ENCODE measurements at places on chromosomes 6 and 20.

GRCh38 chr6:499617-500016, 108.1 kb downstream of the IRF4 start:
- no peak for DNase-seq

- no peak for DNase-seq
Observed at GRCh38 chr6:126117251-126117650, 130.9 kb downstream of the TRMT11 start.

DNA sequence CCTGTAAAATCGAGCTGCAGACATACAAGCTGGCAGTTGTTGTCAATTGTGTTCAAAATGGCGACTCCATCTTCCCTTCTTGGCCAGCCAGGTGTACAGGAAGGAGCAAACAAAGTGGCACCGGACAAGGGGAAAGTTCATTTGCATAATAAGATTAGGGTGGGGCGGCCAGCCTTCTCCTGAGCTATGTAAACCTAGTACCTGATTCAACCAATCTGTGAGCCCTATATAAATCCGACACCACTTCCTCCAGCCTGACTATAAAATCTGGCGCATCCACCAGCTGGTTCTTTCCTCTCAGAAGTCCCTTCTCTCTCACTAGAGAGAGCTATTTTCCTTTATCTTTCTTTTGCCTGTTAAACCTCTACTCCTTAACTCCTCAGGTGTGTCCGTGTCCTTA, 8.1 kb upstream of the HBS1L start:
- no peak for DNase-seq

GRCh38 chr6:68410021-68410420, 225.1 kb upstream of the ADGRB3 start:
- DNase-seq: no peak

- no peak for DNase-seq
Observed at GRCh38 chr20:53946106-53946505, 124.3 kb downstream of the BCAS1 start.

- no peak for DNase-seq
Observed at GRCh38 chr6:96014846-96015517, 792 bp upstream of the FUT9 start.

- peak; percentile 79 for DNase-seq
Observed at GRCh38 chr20:47610247-47610944, 108.7 kb downstream of the NCOA3 start.

DNA sequence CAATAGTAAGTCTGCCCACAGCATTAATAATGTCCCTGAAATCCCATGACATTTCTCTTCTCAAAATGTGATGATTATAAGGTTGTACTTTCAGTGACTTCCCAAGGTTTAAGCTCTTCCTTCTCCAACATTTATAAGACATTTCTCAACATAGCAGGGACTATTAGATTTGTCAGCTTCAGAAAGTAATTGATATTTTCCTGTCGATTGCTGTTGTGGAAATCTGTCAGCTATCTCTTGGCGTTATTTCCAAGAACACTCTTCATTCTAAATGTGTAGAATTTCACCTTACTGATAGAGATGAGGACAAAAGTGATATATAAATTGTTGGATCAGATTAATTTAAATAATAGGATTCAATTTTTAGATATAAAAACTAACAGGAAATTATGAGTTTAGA, 149.7 kb upstream of the IMPG1 start:
- DNase-seq: no peak

- DNase-seq: no peak
Observed at GRCh38 chr20:23092861-23093495, 6.9 kb upstream of the CD93 start.

- no peak for DNase-seq
Observed at GRCh38 chr6:166610069-166610468, 17.0 kb downstream of the RPS6KA2 start.

- no peak for DNase-seq
Observed at GRCh38 chr20:57837208-57838035, 127.6 kb upstream of the PMEPA1 start.

DNA sequence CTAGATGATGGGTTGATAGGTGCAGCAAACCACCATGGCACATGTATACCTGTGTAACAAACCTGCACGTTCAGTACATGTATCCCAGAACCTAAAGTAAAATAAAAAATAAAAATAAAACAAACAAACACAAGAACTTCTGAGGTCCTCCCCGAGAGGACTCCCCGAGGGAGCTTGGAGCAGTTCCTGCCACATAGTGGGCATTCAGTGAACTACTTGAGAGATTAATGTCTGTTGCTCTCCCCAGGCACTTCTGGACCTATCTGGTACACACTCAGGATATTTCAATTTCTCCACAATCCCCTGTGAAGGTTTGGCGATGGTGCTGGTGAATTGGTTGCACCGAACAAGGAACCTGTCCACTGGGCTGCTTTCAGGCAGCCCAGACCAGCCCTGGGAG, 311.2 kb downstream of the ESR1 start:
- DNase-seq: no peak

GRCh38 chr6:35508027-35508426, 4.7 kb downstream of the TULP1 start:
- no peak for DNase-seq

DNA sequence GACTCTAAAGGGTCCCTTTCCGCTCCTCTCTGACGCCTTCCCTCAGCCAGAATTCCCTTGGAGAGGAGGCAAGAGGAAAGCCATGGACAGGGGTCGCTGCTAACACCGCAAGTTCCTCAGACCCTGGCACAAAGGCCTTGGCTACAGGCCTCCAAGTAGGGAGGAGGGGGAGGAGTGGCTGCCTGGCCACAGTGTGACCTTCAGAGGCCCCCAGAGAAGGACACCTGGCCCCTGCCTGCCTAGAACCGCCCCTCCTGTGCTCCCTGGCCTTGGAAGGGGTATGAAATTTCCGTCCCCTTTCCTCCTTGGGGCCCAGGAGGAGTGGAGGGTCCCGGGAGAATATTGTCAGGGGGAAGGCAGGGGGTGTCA, 2.7 kb downstream of the VEGFA start:
- DNase-seq: no peak

DNA sequence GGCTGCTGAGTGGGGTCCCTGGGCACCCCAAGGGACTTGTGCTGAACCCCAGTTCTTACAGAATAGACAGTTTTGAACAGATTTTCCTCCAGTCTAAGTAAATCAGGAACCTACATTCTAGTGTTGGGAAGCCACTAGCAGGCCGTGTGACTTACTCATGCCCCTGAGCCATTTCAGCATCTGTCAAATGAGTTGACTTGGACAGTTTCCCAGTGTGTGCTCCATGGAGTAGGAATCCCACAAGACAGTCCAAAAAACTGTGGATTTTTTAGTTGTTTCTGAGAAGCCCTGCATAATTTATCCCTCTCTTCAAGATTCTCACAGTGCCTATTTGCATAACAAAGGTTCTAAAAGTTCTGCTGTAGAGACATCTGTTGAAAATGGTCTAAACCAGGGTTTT, 2.1 kb downstream of the GABRR2 start:
- no peak for DNase-seq

- peak; percentile 70 for DNase-seq
Observed at GRCh38 chr6:33430991-33431879, 11.4 kb downstream of the SYNGAP1 start.

GRCh38 chr20:1338096-1338495, 9.2 kb upstream of the SDCBP2 start:
- DNase-seq: no peak

DNA sequence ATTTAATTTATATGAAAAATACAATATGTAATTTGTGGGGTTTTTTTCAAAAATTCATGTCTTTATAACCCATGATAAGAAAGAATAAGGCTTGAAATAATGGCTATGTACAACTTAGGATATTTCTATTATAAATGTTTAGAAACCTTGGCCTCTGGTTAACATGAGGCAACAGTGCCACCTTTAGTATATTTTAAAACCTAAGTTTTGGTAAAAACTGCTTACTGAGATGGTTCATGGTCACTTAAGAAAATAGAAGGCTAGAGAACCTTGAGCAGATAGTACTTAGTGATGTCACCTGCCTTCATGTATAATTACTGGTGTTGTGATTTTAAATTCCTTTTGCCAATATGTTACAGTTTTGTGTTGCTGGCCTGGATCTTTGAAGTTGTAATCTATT, 176.4 kb downstream of the ADGB start:
- no peak for DNase-seq

DNA sequence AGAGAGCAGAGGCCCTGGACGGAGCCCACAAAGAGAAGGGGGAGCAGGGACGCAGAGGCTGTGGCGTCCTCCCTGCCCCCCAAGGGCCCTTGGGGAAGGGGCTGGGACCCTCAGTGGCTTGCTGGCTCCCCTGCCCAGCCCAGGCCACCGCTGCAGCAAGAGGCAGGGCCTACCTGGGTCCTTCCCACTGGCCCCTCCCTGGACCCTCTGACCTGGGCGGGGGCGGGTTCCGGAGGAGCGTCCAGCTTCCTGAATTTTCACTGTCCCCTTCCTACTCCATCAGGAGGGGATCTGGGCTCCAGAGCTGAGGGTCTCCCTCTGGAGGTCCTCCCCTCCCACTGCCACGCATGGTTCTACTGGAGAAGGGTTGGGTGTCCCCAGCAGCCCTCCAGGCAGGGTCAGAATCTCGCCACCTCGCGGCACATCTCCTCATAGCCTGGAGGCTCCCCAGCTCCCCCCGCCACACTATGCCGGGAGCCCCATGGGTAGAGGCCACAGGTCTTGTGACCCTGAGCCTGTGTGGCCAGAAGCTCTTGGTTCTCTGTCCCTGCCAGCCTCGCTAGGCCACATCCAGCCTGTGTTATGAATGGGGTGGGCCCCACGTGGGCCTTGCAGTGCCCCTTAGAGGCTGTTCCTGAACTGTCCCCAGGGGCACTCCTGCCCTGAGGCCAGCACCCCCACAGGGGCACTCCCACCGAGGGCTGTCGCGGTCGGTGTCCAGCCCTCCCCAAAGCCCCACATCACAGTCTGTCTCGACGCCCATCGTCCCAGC, 1.0 kb upstream of the SOX18 start:
- no peak for DNase-seq

GRCh38 chr6:24574809-24575208, 71.2 kb downstream of the KIAA0319 start:
- no peak for DNase-seq

DNA sequence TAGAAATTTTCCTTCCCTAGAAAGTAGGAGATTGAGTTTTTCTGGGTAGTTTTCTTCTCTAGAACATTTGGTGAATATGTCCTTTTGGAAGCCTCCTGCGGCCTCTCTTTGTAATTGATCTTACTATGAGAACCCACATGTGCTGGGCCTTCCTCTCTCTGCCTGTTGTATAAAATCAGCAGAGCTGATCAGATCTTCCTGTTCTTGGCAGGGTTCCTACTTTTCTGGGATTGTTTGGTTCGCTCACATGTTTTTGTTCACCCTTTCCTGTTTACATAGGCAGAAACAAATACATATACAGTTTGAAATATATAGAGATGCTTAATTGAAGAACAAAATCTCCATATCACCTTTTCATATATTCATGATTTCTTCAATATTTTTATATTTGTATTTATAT, 57.8 kb downstream of the IL22RA2 start:
- no peak for DNase-seq

DNA sequence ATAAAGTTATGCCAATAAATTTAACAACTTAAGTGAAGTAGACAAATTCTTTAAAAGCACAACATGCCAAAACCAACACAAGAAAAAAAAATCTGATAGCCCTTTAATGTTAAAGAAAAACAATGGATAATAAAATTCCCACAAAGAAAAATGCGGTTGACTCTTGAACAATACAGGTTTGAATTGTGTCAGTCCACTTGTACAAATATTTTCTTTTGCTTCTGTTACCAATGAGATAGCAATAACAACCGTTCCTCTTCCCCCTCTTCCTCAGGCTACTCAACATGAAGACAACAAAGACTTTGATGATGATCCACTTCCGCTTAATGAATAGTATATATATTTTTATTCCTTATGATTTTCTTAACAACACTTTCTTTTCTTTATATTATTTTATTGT, 283.9 kb upstream of the MAN1A1 start:
- DNase-seq: no peak

- no peak for DNase-seq
Observed at GRCh38 chr20:17768271-17768670, 68.5 kb downstream of the BANF2 start.

DNA sequence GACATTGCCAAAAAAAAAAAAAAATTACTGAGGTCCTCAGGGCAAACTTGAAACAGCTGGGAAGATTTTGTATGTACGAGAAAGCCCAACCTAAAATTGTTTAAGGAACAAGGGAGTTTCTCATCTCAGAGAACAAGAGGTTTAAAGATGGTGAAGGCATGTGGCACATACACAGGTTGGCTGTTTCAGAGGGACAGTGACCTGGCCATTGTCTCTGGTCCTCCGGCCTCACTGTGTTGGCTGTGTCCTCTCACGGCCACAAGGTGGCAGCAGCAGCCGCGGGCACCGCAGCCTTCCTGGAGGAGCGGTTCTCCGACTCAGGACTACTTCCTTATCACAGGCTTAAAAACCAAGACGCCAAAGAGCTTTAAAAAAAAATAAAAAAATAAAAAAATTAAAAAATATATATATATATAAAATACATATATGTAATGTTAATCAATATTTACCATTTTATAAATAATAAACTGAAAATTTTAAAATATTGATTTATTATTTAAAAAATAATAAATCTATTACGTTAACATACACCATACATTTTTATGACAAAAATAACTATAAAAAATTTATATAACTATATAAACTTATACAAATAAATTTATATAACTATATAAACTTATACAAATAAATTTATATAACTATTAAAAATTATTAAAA, 52.8 kb downstream of the GTF2H5 start:
- peak; percentile 68 for DNase-seq

GRCh38 chr6:111266276-111266675, 179.0 kb downstream of the SLC16A10 start:
- DNase-seq: no peak

DNA sequence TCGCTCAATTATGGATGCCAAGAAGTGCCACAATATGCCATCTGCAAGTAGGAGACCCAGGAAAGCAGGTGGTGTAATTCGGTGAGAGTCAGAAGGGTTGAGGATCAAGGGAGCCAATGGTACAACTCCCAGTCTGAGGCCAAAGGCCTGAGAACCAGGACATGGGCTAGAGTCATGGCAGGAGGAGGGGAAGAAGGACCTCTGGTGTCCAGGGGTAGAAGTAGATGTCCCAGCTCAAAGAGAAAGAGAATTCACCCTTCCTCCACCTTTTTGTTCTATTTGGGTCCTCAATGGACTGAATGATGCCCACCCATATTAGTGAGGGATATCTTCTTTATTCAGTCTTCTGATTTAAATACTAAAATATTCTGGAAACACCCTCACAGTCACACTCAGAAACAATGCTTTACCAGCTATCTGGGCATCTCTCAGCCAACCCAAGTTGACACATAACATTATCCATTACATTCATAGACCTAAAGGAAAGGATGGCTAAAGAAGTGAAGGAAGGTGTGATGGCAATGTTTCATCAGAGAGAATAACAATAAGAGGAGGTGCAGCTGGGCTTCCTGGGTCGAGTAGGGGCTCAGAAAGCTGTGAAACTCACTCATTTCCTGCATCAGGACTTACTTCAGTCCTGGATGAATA, 21.2 kb upstream of the HLA-DQA1 start:
- DNase-seq: no peak

GRCh38 chr6:15504581-15505350, 158.1 kb downstream of the DTNBP1 start:
- no peak for DNase-seq

GRCh38 chr6:156731396-156731795, 45.8 kb upstream of the ARID1B start:
- no peak for DNase-seq

GRCh38 chr6:24284006-24284405, 73.9 kb downstream of the DCDC2 start:
- no peak for DNase-seq
